ENCODE measurements at places on chromosomes 13 and 19. TPM values are rescaled to one million over a fixed set of nuclear protein-coding genes. Genes with fewer than 3 reads are reported as not detected.

GRCh38 chr19:16042533-16043085 lies 33.7 kb upstream of the TPM4 start:
- DNase-seq: no peak

Gene CYP2S1
- 6.5 TPM for total RNA-seq

GRCh38 chr19:20612711-20613316 lies 47.2 kb upstream of the ZNF737 start:
- DNase-seq: no peak

DNA sequence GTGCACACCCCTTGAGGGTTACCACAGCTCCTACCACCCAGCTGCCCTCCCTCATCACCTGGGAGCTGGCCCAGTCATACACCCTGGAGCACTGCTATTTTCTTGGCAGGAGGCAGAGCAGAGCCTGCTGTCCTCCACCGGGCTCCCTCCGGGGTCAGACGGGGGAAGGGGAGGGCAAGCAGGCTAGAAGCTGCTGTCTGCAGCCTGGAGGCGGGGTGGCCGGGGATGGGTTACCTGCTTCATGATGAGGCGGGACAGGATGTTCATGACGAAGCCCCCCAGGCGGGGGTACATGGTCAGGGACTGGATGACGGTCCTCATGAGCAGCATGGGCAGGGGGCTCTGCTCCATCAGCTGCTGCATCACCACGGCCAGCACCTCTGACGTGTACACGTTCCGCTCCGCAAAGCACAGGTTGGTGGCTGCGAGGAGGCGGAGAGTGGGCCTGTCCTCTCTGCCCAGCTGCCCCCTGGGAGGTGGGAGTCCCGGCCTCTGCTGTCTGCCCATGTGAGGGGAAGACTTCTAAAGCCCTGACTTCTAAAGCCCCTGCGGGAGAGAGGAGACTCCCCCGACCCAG lies 2.7 kb upstream of the RSPH6A start:
- no peak for DNase-seq

Gene ARHGAP35
- total RNA-seq: 30.1 TPM

Gene NLRP9
- total RNA-seq: not detected

DNA sequence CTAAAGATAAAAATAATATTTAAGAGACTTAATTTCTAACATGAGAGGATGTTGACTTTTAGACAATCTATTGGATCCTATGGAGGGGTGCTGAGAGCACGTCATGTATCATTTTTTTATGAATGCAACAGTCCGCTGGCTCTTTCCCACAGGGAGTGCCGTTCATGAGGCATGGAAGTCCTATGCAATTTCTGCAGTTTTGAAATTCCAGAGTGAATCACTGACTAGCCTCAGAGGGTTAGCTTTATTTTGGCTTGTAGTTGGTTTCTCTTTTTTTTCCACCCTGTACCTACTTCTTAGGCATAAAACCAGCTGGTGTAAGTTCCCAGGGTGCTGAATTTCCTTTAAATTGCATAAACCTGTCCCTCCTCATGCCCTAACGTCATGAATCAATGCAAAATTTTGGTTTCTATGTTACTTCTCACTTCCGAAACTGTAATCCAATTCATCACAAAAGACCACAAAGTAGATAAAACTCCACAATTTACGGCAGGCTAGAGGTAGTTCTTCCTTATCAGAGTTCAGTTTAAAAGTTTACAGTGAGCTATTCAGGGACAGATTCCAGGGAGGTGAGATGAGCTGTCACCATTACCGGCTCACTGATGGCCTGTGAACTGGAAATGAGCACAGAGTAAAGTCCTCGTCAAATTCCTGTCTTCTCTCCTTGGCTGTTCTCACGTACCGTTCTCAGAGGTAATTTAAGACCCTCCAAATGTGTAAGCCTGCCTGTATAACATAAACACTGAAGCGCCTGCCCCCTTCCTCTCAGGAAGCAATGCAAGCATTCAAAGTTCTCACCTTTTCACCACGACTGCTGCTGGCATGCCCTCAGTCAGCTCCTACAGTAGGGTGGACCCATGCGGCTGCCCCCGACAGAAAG lies 216.6 kb upstream of the SLC10A2 start:
- no peak for DNase-seq

- no peak for DNase-seq
Observed at GRCh38 chr13:101308247-101309013, 107.9 kb downstream of the NALCN start.

All from omental fat pad (tissue), 4 donors.